Erythroblast (primary cell): ENCODE measurements at places on chromosomes 12 and 14.

- no peak for DNase-seq
These were observed 771.7 kb upstream of the TMEM132C start for GRCh38 chr12:127494961-127495915.

DNA sequence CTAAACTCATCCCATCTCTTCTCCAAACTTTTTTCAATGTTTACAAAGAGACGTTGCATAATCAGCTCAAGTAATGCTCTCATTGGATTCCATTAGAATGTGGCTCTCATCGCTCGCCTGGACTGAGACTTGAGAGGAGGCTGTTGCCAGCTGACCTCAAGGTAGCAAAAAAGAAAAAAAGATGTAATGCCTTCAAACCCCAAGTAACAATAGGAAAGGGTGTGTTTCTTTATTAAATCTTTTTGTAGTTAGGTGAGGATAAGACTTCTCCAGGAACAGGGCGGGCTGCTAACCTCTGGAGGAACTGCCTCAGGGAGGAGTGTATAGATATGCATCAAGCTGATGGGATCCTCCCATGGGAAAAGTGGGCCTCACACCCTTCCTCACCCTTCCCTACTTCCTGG lies 956 bp upstream of the PTHLH start:
- no peak for DNase-seq

DNA sequence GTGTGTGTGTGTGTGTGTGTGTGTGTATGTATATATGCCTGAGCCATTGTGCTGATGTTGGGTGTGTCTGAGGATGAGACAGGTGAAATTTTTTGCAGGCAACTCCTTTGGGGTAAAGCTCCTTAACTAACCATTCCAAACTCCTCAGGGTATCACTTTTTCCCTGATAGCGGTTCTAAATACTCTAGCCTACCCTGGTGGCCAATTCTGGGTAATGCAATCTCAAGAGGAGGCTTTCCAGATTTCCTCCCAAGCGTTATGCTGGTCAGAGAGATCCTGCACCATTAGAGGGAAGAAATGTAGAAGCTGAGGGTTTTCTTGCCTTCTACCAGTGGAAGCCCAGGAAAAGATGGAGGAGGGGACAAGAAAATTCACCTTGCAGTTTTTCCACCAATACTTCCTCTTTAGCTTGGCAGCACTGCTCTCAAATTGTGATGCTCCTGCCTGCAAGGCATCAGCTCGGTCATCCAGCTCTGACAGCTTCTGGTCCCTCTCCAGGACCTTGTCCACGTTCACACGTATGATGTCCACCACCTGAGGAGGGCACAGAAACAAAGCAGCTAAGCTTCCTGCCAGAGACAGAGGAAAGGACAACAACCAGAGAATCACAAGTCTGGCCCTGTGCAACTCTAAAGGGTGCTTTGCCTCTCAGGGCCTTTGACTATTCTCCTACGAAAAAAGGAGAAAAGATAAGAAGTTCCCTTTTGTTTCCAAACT lies 4.9 kb downstream of the VAMP1 start:
- DNase-seq: peak; percentile 85

- no peak for DNase-seq
These were observed 221.4 kb downstream of the TTC6 start for GRCh38 chr14:37816743-37817295.

DNA sequence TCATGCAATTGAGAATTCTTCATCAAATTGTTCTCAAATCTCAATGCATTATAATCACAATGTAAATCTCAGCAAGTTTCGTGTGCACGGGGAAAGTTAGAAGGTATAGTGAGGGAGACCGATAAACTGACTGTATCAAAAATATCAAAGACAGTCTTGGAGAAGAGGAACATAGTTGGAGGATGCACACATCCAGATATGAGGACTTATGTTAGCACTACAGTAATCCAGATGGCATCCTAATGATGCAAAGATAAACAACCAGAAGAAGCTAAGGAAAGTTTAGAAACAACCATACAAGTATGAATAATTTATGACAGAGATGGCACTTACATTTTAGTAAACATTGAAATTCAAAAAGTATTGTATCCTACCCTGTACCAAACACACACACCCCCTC lies 760.1 kb downstream of the RPS29 start:
- DNase-seq: no peak

DNA sequence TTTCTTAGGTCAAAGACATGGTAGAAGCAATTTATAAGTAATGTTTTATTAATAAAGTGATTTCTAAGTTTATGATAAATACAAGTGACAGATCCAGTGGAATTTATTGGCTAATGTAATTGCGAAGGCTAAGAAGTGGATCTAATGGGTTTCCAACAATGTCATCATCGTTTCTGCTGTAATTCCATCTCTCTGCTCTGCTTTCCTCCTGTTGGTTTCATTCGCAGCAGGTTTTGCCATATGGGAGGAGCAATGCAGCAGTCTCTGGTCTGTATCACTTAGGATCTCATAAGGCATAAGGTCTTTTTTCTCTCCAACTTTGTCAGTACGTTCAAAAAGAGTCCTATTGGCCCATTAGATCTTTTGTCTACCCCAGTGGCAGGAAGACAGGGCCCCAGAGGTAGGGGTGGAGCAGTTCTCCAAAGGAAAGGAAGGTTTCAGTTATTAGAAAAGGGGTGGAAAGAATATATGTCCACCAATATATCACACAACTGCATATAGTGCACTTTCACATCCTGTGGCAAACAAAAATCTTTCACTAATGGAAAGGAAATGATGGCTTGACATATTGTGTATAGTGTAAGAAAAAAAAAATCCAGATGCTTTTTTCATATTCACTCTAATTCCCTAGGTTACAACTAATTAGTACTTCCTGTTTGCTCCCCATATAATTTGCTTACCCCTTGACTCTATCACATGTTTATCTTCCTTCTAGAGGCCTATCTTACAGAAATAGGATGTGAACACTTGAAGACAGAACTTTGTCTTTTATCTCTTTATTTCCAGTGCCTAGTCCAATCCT lies 451.3 kb downstream of the ZFP36L1 start:
- no peak for DNase-seq

DNA sequence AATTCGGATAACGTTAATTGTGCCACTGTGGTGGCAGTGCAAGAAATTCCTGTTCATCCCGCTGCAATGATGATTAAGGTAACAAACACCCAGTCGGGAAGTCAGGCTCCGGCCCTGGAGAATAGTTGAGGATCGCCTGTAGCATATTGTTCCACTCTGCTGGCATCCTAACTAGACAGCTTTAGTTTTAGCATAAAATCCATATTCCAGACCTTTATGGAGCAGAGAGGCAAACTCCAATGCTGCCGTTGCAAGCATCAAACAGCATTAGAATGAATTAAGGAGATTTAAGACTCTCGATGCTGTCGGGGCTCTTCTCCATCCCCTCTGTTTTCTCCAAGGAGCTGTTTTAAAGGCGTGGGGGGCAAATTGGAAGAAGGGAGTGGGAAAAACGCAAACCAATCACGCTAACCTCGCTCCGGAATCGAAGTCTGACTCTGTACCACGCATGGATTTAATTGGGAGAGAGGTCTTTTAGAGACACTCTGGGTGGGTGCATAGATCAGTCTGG lies 660.4 kb downstream of the VRK1 start:
- DNase-seq: no peak
